ENCODE measurements at places on chromosomes 3 and 15.

DNA sequence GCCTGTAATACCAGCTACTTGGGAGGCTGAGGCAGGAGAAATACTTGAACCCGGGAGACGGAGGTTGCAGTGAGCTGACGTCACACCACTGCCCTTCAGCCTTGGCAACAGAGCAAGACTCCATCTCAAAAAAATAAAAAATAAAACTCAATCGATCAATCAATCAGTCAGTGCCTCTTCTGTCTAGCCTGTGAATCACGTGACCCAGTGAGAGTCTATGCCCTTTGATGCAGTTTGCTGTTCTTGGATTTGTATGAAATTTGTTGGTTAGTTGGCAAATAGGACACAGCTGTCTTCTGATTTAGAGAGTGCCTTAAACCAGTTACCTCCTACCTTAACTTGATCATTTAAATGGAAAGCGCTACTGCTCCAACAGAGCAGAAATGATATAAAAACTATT is 3.6 kb upstream of the RBMS3 start:
- no peak for DNase-seq

GRCh38 chr3:116473602-116474001 is 28.3 kb upstream of the LSAMP start:
- no peak for DNase-seq

DNA sequence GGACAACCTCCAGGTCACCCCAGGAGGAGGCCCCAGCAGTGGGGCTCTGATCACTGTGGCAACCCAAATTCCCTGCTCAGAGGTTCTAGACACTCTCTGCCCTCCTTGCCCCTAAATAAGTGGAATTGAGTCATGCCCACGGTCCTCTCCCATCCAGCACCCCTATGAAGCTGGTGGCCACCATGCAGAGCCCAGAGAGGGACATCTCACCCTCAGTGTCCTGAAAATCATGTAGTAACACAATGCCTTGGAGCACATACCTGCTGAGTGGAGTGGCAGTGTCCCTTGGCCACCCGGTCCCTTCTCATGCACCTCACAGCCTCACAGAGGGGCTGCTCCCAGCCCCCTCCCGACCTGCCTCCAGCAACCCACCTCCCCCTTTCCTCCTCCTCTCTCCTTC is 114.3 kb upstream of the MEF2A start:
- DNase-seq: no peak

DNA sequence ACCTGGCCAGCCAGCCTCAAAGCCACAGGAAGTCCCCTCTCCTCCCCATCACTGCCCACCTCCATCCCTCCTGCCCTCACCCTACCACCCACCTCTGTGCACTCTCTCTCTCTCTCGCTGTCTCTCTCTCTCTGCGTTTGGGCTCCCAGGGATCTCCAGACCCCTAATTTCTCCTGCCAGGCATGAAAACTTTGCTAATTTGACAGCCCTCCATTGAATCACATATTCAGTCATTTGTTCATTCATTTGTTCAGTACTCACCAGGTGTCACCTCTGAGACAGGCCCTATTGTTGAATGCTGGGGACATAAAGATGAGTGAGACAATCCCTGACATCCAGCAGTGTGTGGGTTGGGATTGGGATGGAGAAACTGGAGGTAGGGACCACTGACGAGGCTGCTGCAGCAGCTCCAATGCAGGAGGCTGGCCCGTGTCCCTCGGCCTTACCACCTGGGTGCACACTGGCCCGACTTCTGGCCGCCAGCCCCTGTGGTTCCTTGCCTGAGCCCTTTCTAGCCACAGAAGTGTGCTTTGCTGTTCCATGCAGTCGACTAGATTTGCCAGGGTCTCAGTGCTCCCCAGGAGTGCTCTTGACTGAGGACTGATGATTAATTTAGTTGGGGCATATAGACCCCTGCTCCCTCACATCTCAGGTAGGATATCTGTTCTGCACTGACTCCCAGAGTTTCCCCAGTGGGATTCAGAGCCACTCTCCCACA is 38.6 kb upstream of the TSEN2 start:
- no peak for DNase-seq

DNA sequence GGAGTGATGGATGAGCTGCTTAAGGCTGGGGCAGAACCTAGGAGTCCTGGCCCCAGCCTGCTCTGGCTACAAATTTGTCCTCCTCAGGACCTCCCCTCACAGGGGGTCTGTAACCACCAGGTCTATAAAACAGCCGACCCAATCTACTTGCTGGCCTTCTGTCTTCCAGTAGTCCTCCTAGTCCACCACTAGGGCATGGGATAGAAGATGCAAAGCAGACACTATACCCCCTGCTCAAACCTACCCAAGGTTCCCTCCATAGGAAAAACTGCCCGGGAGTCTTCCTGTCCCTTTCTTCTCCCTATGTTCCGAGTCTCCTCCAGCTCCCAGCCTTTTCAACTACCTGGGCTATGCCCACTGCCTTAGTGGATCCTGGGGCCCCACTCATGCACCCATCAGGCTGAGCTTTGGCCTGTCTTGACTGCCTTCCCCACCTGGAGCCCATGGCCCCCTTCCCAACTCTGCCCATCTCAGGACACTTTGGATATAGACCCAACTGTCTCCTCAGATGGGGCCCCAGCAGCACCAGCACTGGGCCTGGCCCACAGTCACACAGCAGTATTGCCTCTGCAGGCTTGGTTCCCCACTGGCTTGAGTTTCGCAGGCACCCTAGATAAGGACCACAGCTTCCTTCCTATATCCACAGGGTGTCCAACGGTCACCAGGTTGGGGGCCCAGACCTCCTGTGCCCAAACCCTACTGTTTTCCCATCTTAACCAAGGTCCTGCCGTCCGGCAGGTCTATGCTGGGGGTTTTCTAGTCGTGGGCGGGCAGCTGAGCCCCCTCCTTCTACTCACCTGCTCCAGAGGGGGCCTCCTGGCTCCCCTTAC is 1.1 kb downstream of the HYAL3 start:
- DNase-seq: no peak

DNA sequence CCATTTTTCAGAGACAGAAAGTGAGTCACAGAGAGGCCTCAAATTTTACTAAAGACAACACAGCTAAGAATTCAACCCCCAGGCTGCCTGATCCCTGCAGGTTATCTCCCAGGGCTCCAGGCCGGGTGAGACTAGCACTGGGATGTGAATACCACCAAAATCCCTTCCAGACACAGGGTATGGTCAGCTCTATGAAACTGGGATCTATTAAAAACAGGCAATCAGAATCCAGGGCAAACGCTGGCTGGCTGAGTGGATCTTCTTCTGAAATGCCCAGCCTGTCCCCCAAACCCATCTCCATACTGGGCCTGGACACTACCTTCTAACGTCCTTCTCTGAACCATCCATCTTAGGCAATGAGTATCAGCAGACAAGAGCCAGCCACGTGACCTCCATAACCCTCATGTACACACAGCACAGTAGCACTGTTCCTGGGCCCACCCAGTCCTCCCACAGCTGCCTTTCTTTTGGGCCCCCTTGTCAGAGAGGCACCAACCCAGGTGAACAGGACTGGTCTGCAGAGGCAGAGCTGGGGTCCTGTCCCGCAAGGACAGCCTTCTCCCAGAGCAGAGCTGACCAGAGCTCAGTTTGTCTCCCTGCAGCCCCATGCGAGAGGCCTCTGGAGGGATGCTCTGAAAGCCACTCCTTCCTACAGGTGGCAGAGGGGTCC is 1.9 kb downstream of the RAB6B start:
- no peak for DNase-seq

DNA sequence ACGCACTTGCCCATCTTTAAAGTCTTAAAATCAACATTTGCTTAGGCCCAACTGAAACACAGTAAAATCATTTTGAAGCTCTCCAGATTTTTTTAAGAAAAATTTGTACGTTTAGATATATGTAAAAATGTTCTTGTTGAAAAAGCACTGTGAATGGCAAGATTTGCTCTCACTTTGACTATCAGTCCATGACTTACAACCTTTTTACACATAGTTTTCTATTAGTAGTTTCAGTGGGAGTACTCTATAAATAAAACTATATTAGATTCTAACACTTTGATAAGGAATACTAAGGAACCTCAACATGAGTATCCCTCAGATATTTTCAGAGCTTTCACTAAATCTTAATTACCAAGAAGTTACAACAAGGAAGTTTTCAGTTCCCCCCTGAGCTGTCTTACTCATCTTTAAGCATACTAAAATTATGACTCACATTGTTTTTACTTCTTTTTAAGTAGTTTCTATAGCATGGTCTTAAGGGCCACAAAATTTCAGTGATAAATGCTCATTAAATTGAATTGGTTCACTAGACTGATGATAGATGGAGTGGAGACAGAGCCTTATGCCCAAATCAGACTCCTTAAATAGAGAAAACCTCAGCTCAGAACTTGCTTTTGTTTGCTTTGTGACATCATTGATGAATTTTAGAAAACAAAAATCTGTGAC is 31.6 kb upstream of the RAP2B start:
- DNase-seq: peak; percentile 89

GRCh38 chr3:3468596-3468995 is 289.1 kb upstream of the CRBN start:
- DNase-seq: no peak

DNA sequence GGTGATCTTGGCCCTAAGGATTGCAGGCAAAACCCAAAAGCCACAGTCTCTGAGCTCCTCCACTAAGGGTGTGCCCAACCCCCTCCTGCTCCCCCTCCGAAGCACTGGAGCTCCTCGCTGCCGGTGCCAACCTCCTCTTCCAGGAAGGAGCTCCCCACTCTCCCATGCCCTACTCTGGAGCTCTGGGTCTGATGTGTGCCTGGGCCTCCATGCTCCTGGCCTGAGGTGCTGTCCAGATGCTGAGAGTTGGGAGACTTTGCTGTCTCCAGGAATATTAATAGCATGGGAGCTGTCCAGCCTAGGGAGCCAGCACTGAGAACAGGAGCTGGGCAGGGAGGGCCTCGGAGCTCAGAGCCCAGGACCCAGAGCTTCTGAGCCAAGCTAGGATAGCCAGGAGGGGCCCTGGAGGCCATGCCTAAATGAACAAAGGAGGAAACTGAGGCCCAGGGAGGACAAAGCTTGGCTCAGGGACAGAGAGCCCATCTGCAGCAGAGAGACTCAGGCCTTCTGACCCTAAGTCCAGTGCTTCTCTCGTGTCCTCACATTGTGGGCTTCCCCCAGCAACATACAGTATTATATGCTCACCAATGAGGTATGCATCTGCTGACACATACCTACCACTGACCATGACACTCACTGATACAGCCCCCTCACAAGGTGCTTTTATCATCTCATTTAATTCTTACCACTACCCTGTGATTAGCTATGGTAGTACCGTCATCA is 36.9 kb upstream of the HERC1 start:
- DNase-seq: peak; percentile 91

DNA sequence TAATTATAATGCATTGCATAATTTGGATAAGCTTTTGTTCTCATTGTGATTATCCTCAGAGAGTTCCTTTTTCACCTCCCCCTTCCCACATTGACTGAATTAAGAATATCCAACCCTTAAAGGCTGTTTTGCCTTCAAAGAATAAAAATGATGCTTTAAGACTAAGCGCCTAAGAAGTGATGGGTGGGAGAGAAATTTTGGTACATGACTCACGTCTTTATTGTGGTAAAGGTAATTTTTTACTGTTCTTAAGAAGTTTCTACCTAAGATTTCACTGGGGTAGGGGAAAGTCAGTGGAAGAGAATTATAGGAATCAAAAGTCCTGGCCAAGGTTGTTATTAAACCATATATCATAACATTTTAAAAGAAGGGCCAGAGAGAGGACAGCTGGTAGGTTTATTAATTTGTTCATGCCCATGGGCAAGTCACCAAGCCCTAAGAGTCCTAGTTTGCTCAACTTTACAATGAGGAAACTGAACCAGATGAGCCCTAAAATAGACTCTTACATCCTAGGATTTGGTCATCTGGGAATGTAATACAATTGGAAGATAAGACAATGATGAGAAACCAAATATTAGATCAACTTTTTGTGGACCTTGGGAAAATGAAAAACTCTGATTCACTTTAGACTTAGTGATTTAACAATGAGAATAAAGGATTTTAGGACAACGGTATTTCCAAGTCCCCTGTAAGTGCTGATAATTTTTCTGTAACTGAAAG is 101.1 kb upstream of the RASGRP1 start:
- no peak for DNase-seq

- DNase-seq: peak; percentile 9
Observed at GRCh38 chr15:50330921-50331320, 24.1 kb downstream of the GABPB1 start.

GRCh38 chr3:152860736-152861135 is 25.8 kb downstream of the P2RY1 start:
- no peak for DNase-seq

GRCh38 chr15:89999676-90000185 is 1.4 kb upstream of the ZNF710 start:
- peak; percentile 59 for DNase-seq

GRCh38 chr3:53700441-53700840 is 145.8 kb downstream of the CHDH start:
- DNase-seq: no peak

- no peak for DNase-seq
Observed at GRCh38 chr3:31262201-31262600, 270.5 kb upstream of the STT3B start.

GRCh38 chr15:20295238-20295811 is 246.3 kb downstream of the GOLGA6L6 start:
- no peak for DNase-seq

GRCh38 chr3:58707390-58707930 is 40.9 kb upstream of the FAM3D start:
- DNase-seq: no peak

- DNase-seq: peak; percentile 73
Observed at GRCh38 chr3:101942356-101942755, 93.0 kb downstream of the NFKBIZ start.

DNA sequence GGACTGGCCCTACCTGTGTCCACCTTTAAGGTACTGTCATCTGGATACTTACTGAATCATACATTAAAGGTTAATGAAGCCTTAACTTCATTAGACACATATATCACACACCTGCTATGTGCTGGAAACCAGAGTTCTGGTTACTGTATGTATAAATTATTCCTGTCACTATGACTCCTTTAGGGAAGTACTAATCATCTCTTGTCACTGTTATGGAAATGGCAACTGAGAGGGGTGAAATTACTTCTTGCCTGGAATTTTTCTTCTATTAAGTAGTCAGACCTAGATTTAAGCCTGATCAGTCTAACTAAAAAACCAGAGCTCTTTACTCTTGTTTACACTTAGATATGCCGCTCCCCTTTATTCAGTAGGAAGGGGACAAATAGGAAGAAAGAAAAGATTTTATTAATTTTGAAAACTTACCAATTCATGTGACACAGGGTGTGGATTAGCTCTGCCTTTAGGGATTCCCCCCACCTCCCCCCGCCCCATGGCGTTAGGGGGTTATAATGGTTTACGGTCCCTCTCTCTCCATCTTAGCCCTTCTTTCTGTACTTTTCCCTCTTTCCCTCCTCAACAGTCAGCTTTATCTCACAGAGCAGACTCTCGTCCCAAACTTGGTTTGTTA is 152.5 kb downstream of the KLHL25 start:
- DNase-seq: no peak

DNA sequence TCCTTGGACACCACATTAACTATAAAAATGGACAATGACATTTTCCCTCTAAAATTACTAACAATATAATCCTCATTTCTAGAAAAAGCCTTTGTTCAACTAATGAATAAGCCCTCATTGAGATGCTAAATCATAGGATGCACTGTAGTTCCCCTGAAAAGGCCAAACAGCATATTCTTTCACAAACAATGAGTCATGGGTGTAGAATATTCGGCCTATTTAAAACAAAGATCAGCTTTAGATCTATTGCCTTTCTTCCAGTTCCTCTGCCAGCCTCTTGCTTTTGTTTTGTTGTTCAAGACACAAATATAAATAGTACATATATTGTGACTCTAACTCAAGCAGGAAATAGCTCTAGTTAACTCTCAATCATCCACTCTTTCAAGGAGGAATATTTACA is 82.5 kb downstream of the ADAM10 start:
- peak; percentile 35 for DNase-seq

GRCh38 chr3:25683882-25684281 is 19.2 kb upstream of the TOP2B start:
- no peak for DNase-seq

Data from EH (cell line).